Activated CD4-positive, alpha-beta T cell treated with anti-CD3 and anti-CD28 coated beads, Interleukin-2, amount 50 U/mL, for 1 hour (primary cell): ENCODE measurements at places on chromosomes 3 and 15.

DNA sequence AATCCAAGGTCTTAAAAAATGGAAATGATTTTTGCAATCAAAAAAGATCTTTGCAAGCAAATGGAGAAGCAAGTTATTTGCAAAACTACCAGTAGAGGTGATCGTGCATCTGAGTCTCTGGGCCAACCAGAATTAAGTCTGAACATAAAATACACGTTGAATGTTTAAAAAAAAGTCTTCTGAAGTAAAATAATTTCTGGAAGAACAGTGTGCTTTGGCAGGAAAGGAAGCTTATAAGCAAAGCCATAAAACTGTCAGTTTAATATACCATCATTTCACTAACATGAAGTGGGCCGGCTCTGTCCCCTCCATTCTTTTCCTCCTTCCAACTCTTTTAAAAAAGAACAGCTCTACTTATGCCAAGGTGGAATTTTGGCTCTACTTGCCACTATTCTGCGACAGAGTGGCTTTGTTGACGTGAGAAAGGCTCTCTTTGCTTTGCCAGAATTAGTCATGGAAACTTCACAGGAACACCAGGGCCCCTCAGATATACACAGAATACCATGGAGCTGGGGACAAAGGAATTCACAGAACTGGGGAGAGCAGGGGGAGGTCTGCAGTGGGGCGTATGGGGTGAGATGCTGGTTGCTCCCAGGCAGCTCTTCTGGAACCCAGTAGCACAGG lies 29.8 kb downstream of the FSTL1 start:
- DNase-seq: no peak

DNA sequence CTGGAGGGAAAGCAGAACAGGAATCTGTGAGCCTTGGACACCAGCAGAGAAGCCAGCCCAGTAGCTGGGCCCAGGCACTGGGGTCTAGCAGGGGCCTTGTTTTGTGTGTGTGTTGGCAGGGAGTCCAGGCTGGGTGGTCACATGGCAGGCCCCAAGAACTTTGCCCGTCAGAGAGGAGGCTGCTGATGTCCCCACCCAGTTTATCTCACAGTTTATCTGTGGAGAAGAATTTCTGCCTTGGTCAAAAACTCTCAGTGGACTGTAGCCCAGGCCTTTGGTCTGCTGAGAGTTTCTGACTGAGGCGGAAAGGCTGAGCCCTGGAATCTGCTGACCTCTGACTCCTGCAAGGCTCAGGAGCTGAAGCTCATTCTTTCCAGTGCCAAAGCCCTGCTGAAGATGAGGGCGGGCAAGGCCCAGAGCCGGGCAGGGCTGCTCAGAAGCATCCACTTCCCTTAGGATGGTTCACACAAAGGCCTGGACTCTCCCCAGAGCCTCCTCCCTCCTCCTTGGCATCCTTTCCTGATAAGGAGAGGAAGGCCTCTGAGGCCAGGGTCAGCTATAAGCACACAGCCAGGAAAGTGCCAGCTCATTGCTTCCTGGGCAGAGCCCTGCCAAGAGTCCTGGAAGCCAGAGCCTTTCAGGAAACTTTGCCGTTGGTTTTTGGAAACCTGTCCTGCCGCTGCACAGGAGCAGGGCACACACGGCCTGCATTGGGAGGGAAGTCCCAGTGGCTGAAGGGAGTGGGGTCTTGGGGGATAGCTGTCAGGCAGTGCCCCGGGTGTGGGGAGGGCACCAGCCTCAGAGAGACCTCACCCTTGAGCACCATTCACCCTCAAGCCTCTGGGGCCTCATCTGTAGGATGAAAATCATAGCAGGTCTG lies 37.2 kb upstream of the SLCO2A1 start:
- DNase-seq: no peak

DNA sequence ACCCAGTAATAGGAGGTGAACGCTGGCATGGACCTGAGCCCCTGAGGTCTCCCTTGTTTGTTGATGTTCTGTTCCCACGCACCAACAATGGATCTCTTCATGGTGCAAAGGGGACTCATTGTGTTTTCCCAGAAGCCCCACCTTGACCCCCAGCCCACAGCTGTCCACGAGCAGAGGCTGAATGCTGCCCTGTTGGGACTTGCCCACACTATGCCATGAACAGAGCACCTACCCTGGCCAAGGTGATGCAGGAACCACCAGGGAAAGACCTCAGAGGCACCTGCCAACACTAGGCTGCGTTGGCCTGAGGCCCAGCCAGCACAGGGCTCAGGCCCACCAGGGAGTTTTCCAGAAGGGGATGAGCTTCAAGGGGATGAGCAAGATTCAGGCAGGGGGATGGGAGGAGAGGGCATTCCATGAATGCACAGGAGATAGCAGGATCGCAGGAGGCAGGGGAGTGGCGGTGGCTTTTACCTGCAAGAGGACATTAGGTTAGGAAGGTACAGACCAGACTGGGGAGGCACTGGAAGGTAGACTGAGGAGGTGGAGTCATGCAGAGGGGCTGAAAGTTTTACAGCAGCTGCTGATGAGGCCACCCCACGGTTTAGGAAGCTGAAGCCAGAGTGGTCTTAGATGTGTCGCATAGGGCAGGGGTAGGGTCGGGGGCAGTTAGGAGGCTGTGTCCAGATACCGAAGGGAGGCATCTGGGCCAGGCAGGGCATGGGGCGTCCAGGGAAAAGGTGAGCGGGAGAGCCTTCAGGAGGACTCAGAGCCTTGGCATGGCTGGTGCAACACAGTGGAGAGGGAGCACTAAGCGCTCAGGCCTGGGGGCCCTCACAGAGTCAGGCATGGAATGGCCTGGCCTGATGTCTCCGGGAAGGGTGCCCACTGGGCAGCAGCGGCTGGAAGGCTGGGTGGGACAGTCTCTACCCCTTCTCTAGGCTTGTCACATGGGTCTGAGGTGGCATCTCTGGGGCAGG lies 4.0 kb upstream of the PHGR1 start:
- no peak for DNase-seq

DNA sequence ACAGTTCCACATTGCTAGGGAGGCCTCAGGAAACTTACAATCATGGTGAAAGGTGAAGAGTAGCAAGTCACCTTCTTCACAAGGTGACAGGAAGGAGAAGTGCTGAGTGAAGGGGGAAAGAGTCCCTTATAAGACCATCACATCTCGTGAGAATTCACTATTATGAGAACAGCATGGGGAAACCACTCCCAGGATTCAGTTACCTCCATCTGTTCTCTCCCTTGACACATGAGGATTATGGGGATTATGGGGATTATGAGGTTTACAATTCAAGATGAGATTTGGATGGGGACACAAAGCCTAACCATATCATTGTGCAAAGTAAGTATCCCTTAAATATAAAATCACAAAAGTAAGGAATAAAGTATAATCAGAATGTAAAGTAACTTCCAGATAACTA lies 375.9 kb upstream of the NAALADL2 start:
- no peak for DNase-seq

DNA sequence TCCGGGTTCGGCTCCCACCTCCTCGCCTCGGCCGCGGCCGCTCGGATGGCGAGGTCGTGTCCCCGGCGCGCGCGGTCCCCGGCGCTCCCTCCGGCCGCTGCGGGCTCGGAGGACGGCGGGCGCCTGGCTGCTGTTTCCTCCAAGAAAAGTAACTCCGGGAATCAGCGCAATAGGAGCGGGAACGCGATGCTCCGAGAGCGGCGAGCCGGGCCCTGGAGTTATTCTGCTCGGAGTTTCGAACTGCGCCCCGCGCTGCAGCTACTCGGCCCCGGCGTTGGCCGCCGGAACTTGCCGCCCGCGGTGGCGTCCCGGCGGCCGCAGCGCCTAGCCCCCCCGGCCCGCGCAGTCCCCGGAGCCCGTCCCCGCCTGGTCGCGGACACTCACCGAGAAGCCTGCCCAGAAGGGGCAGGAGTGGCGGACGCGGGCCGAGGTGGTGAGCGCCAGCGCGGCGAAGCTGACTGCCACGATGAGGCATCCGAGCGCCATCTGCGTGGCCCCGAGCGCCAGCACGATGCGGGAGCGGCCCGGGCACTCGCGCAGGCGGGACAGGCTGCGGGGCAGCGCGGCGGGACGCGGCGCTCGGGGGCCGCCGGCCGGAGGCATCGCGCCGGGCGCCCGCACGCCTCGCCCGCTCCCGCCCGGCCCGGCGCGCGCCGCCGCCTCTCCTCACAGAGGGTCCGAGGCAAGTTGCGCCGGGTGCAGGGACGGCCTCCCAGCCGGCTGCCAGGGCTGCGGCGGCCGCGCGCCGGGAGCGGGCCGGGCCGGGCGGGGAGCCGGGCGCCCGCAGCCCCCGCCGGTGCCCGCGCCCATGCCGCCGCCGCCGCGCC lies 251.9 kb downstream of the TJP1 start:
- no peak for DNase-seq

- no peak for DNase-seq
Observed at GRCh38 chr15:36617529-36618196, 38.2 kb downstream of the CDIN1 start.

DNA sequence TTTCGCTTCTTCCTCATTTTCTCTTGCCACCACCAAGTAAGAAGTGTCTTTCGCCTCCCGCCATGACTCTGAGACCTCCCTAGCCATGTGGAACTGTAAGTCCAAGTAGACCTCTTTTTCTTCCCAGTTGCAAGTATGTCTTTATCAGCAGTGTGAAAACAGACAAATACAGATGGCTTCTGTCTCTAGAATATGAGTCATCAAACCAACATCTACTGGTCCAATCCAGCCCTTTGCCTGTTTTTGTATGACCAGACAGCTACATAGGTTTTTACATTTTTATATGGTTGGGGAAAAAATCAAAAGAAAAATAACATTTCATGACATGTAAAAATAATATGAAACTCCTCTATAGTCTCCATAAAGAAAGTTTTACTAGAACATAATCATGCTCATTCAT lies 118.7 kb upstream of the PTPRG start:
- DNase-seq: no peak

DNA sequence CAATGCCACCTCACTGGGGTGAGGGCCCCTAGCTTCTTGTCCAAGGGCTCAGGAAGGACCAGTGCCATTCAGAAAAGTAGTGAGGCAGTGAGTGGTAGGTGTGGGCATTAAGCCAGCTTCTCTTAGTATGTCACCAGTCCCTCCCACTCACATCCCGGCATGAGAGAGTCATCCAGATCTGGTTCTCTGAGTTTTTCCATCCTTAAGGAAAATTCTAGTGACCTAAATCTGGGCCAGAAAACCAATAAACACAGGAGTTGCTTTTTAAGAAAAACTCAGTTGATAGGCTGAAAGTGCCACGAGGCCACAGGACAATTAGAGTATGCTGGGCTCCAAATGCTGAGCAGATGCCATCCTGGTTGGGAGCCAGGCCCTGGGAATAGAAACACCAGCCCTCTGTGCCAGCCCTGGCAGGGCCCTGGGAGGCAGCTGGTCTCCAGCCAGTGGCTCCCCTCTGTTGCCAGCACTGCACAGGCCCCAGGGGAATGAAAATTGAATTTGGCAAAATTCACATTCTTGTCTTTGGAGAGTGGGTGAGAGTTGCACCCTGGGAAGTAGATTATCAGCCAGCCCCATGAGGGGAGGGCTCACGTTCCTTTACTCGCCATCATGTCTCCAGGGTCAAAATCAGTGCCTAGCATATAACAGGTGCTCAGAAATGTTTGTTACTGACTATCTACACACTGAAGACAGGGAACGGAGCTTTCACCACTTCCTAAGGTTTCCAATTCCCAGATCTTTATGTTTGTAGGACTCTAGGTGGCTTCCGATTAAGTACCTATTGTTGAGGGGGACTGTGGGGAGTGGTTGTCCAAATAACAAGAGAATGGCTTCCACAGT lies 52.8 kb downstream of the FAM43A start:
- DNase-seq: no peak

DNA sequence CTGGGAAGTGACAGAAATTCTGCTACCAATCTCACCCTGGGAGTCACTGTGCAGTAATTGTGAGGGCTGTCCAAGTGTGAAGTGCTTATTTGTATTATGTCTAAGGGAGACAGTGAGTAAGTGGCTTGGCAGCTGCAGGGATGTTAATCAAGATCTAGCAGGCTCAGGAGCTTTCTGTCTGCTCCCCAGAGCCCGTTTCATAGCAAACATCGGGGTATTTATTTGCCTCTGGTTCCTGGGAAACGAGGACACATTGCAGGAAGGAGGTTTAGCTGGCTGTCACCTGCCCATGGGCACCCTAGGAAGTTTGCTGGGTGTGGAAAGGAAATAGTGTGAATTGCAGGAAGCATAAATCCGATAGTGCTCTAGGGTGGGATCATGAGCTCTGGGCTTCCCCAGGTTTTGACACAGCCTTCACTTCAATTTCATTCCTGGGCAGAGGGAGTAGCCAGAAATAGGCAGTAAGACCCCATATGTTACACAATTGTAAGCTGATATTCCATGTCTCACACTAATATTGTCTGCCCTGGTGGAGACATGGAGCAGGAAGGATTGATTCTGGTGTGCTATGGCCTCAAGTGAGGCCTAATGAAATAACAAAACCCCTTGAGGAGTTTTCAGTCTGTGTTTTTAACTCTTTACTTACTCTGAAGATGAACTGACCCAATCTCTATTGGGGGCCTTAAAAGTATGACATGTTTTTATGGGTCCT lies 74.1 kb upstream of the MITF start:
- DNase-seq: no peak

GRCh38 chr15:97903971-97904572 lies 56.4 kb upstream of the ARRDC4 start:
- DNase-seq: no peak

DNA sequence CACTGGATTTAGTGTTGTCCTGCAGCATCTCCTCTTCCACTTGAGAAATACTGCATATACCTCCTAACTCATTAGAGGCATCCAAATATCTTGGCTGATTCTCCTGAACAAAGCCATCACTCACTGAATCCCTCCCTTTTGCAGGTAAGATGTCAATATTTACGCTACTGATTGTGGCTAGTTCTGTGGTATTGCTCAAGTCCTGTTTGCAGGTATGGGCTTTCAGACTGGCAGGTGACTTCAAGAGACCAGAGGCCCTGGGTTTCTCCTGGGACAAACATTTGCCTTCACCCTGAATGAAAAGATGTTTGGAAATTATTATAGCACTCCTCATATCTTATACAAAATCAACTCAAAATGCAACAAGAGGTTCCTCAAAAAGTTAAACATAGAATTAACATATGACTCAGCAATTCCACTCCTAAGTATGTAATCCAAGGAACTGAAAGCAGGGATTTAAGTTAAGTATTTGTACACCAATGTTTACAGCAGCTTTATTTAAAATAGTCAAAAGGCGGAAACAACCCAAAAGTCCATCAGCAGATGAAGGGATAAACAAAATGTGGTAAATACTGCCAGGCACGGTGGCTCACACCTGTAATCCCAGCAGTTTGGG lies 18.6 kb downstream of the NEK4 start:
- no peak for DNase-seq

- DNase-seq: no peak
Observed at GRCh38 chr15:85451099-85451700, 70.8 kb downstream of the AKAP13 start.

DNA sequence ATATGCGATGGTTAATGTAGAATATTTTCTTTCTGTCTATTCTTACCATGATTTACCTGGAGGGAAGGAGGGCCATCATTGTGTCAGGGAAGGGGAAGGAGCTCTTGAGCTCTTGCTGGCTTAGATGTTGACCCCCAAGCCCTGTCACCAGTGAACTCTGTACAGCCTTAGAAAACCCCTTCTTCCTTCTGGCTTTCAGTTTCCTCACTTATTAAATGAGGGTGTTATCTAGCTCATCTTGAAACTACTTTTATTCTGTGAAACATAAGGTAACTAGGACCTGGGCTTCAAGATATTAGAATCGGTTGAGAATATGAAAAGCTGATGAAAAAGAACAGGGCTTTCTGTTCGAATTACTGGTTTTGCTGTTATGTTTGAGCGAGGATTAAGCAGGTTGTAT lies 25.1 kb upstream of the UTS2B start:
- no peak for DNase-seq

GRCh38 chr3:156477323-156477722 lies 77.6 kb downstream of the SSR3 start:
- DNase-seq: no peak
